ENCODE measurements at places on chromosomes 7 and 10.

GRCh38 chr7:38178695-38179344 is 775 bp downstream of the STARD3NL start:
- no peak for DNase-seq

DNA sequence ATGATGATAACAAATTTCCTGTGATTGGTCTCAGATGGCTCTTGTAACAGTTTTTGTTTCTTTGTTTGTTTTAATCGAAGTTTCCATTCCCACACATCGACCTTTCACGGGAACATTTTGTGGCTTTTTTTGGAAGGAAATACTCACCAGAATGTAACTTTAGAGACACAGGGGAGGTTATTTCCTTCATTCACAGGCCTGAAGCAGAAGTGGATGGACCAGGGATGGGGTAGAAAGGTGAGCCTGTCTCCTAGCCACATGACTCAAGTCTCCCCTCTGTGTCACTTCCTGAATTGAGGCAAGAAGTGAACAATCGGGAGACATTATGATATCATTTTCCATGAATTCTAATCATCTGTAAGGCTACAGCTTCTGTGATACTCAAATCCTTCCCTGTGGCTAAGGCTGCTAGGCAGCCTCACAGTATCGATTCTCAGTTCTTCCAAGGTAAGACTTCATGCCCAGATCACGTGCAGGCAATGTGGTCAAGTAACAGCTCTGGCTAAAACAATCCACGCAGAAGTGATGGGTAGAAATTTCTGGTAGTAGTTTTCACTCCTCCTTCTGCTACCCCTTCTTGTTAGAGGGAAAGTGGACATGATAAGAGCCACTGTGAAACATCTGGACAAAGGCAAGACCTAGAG is 203.9 kb upstream of the NEBL start:
- peak; percentile 73 for DNase-seq

GRCh38 chr10:123565691-123566660 is 100.2 kb upstream of the GPR26 start:
- DNase-seq = no peak

DNA sequence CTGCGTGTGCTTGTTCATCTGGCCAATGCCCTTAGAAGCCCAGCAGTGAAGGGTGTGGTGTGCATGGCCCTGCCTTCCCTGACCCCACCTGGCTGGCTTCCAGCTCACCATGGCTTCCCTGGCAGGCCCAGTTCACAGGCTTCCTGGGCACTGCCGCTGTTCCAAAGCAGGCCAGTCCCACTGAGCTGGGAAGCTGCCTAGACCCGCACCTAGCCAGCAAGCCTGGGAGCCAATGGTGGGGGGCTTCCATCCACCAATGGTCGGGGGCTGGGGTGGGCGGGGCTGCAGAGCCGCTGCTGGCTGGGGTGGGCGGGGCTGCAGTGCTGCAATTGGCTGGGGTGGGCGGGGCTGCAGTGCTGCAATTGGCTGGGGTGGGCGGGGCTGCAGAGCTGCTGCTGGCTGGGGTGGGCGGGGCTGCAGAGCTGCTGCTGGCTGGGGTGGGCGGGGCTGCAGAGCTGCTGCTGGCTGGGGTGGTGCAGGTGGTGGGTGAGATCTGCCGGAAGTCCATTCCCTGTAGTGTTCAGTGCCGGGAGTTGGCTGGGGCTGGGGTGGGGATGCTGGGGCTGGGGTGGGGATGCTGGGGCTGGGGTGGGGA is 12.4 kb downstream of the CALY start:
- no peak for DNase-seq

GRCh38 chr10:77091597-77092165 is 545.9 kb downstream of the KCNMA1 start:
- no peak for DNase-seq

Measured in skeletal muscle cell (primary cell).